ENCODE measurements at places on chromosomes 1 and 21. TPM values are rescaled to one million over a fixed set of nuclear protein-coding genes. Genes with fewer than 3 reads are reported as not detected.

Gene GJA8
- not detected for total RNA-seq

Gene PLA2G2C
- total RNA-seq, result not detected

Gene HHIPL2
- total RNA-seq, result not detected

Gene LCA5L
- not detected for total RNA-seq

Gene FAM131C
- total RNA-seq, result 0.21 TPM

Gene DIP2A
- total RNA-seq, result 72.8 TPM

Gene CHD1L
- total RNA-seq, result 8.0 TPM

- no peak for DNase-seq
Measured at GRCh38 chr1:111596499-111596898, 23.1 kb upstream of the RAP1A start.

GRCh38 chr1:3205815-3206214 is 136.8 kb downstream of the PRDM16 start:
- no peak for DNase-seq

GRCh38 chr1:30534551-30534940 is 188.8 kb downstream of the MATN1 start:
- DNase-seq, result no peak

- no peak for DNase-seq
Measured at GRCh38 chr1:3584915-3585314, 26.4 kb downstream of the MEGF6 start.

DNA sequence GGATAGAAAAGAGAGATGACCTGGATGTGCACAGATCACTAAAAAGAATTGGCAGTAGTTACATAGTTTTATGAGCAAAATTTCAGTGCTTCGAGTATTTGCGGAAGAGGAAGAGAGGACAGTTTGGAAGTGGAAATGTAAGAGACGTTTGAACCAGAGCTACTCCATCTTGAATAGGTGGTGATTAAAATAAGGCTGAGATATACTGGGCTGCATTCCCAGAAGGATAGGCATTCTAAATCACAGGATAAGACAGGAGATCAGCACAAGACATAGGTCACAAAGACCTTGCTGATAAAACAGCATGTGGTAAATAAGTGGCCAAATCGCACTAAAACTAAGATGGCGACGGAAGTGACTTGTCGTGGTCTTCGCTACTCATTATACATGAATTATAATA is 453.3 kb downstream of the COL11A1 start:
- no peak for DNase-seq

GRCh38 chr1:176853503-176853902 is 311.0 kb downstream of the ASTN1 start:
- DNase-seq, result no peak

DNA sequence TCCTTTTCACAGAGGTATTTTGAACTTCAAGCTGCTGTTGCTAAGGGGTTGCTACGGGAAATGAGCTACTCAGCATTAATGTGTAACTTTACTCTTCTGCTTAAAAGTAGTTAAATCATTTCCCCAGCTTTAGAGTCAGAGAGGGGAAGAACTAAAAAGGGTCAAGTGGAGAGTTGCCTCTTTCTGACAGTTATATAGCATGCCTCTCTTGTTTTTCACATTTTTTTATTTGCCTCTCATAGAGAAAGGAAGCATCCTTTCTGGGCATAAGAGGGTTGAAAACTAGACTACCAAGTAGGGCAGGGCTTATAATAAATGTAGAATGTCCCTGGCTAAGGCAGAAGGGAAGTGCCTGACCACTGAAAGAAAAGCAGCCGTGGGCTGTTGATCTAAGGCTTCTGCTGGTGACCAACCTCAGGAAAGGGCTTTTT is 10.1 kb upstream of the ELAVL4 start:
- no peak for DNase-seq

DNA sequence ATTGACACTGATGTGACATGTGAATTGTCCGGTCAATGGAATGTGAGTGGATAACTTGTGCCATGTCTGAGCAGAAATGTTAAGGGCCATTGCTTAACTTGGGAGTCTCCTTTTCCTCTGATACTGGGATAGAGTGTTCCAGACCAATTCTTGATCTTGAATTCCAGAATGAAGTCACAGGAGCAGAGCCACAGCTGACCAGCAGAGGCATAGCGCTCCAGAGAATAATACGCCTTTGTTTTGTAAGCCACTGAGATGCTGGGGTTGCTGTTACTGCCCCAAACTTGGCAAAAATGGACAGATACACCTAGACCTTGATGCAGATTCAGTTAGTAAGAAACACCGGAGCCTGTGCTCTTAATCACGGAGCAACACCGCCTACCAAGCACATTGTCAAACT is 6.3 kb downstream of the KCNJ6 start:
- DNase-seq, result no peak

DNA sequence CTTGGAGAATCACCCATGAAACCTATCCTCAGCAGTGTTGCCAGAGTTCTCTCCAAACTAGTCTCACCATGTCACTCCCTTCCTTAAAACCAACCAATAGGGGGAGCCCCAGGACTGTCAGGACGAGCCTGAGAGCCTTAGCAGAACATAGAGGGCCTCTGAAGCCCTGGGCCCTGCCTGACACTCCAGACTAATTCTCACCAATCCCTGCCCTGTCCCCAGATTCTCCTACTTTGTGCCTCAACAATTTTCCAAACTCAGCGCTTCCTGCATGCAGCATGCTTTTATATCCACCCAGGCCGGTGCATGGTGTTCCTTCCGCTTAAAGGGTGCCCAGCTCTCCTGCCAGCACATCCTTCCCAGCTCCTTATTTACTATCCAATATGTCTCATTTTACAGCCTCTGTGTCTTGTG is 42.7 kb downstream of the HSD3B1 start:
- DNase-seq, result no peak
